ENCODE measurements at places on chromosomes 13 and 19.

GRCh38 chr19:15532779-15533521 is 24.6 kb downstream of the CYP4F22 start:
- H3K27me3 ChIP-seq: no peaks in the 10 kb centered on the region
- H3K27ac ChIP-seq: no peak overlapping the region
- DNase-seq: no peak

- H3K27ac ChIP-seq: no peak overlapping the region
- H3K4me1 ChIP-seq: peaks cover 21% of the 10 kb centered on the region
- H3K36me3 ChIP-seq: no peaks in the 10 kb centered on the region
- H3K4me3 ChIP-seq: no peak overlapping the region
- H3K27me3 ChIP-seq: no peaks in the 10 kb centered on the region
Observed at GRCh38 chr13:41694545-41695301, 237.4 kb downstream of the RGCC start.

GRCh38 chr13:98803111-98803561 is 50.7 kb upstream of the SLC15A1 start:
- no peaks in the 10 kb centered on the region for H3K36me3 ChIP-seq
- H3K4me1 ChIP-seq: no peaks in the 10 kb centered on the region
- no peaks in the 10 kb centered on the region for H3K27me3 ChIP-seq
- no peak overlapping the region for H3K4me3 ChIP-seq

GRCh38 chr13:102487330-102487729 is 85.5 kb upstream of the FGF14 start:
- H3K4me3 ChIP-seq: no peak overlapping the region
- H3K4me1 ChIP-seq: no peaks in the 10 kb centered on the region
- no peaks in the 10 kb centered on the region for H3K36me3 ChIP-seq

GRCh38 chr13:111120422-111120821 is 5.3 kb downstream of the ARHGEF7 start:
- H3K36me3 ChIP-seq: no peaks in the 10 kb centered on the region
- no peak overlapping the region for H3K27ac ChIP-seq
- H3K27me3 ChIP-seq: peaks cover 14% of the 10 kb centered on the region
- H3K4me3 ChIP-seq: no peak overlapping the region
- no peak for DNase-seq

DNA sequence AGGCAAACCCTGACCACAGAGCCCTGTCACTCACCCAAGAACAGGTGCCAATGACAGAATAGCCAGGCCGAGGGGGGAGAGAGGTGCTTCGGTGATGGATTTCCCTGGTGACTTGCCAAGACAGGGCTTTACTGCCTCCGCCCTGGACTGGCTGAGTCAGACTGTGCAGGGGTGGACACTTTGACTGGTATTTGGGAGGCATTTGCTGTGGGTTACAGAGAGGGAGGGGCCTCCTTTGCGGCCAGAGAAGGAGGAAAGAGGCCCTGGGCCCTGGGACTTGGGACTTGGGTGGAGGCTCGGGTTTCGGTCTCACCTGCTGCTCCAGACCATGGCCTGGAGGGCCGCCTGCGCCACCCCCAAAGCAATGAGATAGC is 4.6 kb upstream of the EPS8L1 start:
- H3K27ac ChIP-seq: no peak overlapping the region
- H3K36me3 ChIP-seq: no peaks in the 10 kb centered on the region
- H3K4me3 ChIP-seq: no peak overlapping the region
- DNase-seq: no peak
- no peaks in the 10 kb centered on the region for H3K4me1 ChIP-seq
- H3K27me3 ChIP-seq: peaks cover 87% of the 10 kb centered on the region

DNA sequence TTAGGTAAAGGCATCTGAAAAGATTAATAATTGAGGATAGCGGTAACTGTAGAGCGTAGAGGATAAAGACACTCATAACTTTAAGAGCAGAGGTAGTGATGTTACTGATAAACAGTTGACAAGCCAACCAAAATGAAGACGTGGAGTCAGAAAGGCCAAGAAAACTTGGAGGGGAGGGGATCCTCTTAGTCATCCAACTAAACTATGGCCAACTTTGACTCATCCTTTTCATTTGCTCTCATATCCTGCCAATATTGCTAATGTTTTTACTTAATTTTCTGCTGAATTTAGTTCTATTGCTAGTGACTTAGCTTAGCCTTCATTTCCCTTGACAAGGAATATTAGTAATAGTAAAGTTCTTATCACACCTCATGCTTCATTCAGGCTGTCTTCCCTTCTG is 13.4 kb downstream of the ITGBL1 start:
- no peak for DNase-seq
- no peaks in the 10 kb centered on the region for H3K4me1 ChIP-seq
- H3K27me3 ChIP-seq: no peaks in the 10 kb centered on the region
- H3K4me3 ChIP-seq: no peak overlapping the region
- H3K36me3 ChIP-seq: no peaks in the 10 kb centered on the region
- H3K27ac ChIP-seq: no peak overlapping the region

DNA sequence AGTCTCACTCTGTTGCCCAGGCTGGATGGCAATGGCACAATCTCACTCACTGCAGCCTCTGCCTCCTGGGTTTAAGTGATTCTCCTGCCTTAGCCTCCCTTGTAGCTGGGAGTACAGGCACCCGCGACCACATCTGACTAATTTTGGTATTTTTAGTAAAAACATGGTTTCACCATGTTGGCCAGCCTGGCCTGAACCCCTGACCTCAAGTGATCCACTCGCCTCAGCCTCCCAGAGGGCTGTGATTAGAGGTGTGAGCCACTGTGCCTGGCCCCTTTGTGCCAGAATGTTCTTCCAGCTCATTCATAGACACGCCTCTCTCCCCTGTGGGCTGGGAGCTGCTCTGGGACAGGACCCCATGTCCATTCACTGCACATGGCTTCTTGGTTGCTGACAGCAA is 9.1 kb downstream of the MYDGF start:
- H3K27ac ChIP-seq: no peak overlapping the region
- no peaks in the 10 kb centered on the region for H3K27me3 ChIP-seq
- peaks cover 23% of the 10 kb centered on the region for H3K36me3 ChIP-seq
- no peak overlapping the region for H3K4me3 ChIP-seq
- peaks cover 6% of the 10 kb centered on the region for H3K4me1 ChIP-seq

DNA sequence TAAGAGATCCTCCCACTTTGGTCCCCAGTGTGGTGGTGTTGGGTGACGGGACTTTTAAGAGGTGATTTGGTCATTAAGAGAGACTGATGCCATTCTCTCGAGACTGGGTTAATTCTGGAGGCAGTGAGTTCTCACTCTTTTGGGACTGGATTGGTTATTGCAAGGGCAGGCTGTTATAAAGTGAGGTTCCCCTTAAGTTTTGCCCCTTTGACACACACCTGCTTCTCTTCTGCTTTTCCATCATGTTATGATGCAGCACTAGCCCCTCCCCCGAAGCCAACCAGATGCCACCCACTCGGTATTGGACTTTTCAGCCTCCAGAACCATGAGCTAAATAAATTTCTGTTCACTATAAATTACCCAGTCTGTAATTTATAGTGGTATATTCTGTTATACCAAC is 16.3 kb upstream of the GRAMD1A start:
- DNase-seq: no peak
- no peak overlapping the region for H3K27ac ChIP-seq
- H3K27me3 ChIP-seq: no peaks in the 10 kb centered on the region
- H3K36me3 ChIP-seq: no peaks in the 10 kb centered on the region

DNA sequence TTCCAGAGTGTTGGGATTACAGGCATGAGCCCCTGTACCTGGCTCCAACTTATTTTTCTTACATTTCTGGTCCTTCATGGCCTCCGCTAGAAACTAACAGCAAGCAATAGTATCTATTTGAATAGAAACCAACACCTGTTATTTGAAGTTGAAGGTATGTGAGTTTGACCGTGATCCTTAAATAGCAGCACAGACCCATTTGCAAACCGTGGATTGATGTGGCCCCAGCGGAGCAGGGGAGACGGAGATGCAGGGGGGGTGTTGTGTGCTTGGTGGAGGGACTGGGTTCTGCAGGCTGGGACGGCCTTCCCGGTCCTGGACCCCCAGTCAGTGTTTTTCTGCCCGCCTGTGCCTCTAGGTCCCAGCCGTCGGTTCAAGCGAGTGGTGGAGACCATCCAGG is 16.9 kb downstream of the TMEM150B start:
- no peaks in the 10 kb centered on the region for H3K36me3 ChIP-seq
- H3K27me3 ChIP-seq: no peaks in the 10 kb centered on the region
- DNase-seq: no peak

DNA sequence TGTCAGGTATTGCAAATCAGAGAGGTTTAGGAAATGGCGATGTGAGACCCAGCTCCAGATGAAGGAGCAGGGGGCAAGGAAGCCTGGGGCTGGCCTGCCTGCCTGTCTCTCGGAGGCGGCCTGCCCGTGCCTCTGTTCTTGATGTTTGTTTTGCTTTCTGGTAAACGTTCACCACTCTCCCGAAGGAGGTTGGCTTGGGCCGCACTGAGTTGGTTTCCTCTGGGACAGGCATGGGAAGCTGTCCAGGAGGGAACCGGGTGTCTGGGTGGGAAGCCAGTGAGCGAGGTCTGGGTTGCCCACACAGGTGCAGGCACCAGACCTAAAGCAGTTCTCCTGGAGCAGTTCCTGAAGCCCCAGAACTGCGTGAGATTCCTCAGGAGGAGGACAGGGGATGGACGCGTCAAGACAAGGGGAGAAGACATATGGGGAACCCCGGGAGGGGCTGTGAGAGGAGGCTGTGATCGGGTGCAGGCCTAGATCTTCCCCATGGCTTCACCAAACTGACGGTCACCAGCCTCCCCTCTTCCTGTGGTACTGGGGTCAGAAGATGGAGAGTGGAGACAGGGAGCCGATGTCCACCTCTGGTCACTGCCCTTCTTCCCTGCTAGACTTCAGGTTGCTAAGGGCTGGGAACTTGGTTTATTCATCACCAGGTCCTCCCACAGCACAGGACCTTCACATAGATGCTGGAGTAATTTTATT is 15.2 kb downstream of the COL4A2 start:
- no peaks in the 10 kb centered on the region for H3K27me3 ChIP-seq
- H3K4me1 ChIP-seq: no peaks in the 10 kb centered on the region
- no peak overlapping the region for H3K4me3 ChIP-seq
- H3K27ac ChIP-seq: no peak overlapping the region
- DNase-seq: no peak
- H3K36me3 ChIP-seq: no peaks in the 10 kb centered on the region

DNA sequence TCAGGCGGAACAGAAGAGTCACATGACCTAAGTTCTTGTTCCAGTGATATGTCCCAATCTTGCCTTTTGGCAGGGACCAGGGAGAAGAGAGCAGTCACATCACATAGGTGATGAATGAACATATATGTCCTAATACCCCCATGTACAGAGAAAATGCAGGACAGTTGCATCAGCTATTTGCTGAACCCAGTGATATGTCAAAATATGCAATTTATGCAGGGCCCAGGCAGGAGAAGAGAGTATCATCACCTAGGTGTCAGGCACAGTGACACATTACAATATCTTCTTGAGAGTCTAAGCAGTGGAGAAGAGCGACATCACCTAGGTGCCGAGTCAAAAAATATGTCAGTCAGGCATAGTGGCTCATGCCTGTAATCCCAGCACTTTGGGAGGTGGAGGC is 139.9 kb downstream of the ZNF675 start:
- H3K27ac ChIP-seq: no peak overlapping the region
- H3K27me3 ChIP-seq: no peaks in the 10 kb centered on the region
- H3K36me3 ChIP-seq: no peaks in the 10 kb centered on the region

GRCh38 chr13:38308736-38309135 is 40.9 kb upstream of the UFM1 start:
- no peaks in the 10 kb centered on the region for H3K36me3 ChIP-seq
- DNase-seq: no peak
- H3K4me3 ChIP-seq: no peak overlapping the region
- H3K27ac ChIP-seq: no peak overlapping the region

GRCh38 chr13:30721936-30722335 is 13.4 kb upstream of the ALOX5AP start:
- H3K4me3 ChIP-seq: no peak overlapping the region
- H3K4me1 ChIP-seq: no peaks in the 10 kb centered on the region
- H3K36me3 ChIP-seq: no peaks in the 10 kb centered on the region
- H3K27me3 ChIP-seq: no peaks in the 10 kb centered on the region
- no peak for DNase-seq
- no peak overlapping the region for H3K27ac ChIP-seq

DNA sequence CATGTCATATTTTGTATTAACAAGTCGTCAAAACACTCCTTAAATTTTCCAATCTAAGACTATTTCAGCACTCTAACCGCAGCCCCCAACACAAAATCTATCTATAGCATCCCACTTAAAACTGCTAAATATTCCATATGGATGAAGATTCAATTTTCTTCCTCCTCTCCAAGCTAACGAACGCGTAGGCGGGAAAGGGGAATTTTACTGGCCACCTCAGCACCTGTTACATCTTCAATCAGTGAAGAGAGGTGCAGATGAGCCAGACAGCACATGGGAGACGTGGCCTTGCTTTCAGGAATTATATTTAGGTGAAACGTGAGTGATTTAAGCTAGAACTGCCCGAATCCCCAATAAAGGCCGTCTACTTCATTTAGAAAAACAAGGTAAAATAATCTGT is 1.1 kb downstream of the RBM26 start:
- H3K4me1 ChIP-seq: no peaks in the 10 kb centered on the region
- no peaks in the 10 kb centered on the region for H3K27me3 ChIP-seq
- H3K36me3 ChIP-seq: peaks cover 3% of the 10 kb centered on the region
- peak overlapping the region; percentile 88 for H3K27ac ChIP-seq
